T-helper 9 cell (primary cell): ENCODE measurements at places on chromosomes 7 and 10.

DNA sequence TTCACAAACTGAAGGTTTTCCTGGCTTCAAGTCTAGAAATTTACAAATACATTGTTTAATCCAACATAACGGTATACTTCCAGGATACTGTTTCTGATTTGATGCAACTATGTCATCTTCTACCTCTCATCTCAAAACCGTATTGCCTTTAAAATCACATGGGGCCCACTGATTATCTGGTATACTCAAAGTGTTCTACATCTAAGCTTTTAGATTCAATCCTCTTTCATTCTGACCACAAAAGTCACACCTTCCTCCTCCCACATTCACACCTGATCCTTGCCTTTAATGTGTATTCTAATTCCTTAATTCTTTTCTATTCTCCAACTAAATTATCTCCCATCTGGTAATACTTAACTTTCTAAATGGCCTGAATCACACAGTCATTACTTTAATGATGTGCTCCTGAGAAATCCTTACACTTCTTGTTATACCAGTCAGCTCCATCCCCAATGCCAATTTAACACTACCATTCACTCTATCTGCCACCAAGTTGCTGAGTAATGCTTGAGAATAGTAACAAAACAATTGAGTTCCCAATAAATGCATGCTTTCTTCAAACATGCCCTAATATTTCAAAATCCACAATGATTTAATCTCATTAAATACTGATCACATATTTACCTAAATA, 13.0 kb downstream of the ATAD1 start:
- no peak for DNase-seq

DNA sequence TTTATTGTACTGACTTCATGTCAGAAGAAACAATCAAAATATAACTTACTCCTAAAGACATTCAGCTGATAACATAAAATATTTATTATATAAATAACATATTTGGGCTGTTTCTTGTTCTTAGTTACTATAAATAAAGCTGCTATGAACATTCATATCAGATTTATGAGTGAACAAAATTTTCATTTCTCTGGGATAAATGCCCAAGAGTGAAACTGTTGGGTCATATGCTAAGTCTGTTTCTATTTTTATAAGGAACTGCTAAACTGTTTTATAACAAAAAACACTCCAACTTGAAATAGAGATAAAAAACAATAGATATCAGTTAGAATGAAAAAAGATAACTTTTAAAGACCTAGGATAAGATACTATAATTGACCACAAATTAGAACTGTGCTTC, 26.5 kb upstream of the CC2D2B start:
- no peak for DNase-seq

DNA sequence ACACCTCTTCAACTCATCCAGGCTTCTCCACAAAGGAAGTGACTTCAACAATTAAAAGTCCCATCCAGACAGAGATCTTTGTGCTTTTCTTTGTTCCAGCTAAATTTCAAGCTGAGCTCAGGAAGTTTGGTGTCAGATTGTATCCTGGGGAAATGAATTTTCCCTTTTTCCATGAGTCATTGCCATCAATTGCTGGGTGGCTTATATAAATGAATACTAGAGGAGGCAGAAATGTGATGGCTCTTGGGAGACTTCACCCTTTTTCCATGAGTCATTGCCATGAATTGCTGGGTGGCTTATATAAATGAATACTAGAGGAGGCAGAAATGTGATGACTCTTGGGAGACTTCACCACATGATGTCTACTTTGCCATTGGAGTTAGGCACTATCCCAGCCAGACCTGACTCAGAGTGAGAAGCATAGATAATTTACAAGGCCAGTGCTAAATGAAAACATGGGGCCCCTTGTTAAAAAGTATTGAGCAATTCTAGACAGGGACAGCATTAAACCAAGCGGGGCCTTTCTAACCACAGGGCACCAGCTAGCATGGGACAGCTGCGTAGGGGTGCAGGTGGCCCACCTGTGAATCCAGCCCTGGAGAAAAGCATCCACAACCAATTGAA, 339.2 kb upstream of the PODXL start:
- DNase-seq, result no peak

DNA sequence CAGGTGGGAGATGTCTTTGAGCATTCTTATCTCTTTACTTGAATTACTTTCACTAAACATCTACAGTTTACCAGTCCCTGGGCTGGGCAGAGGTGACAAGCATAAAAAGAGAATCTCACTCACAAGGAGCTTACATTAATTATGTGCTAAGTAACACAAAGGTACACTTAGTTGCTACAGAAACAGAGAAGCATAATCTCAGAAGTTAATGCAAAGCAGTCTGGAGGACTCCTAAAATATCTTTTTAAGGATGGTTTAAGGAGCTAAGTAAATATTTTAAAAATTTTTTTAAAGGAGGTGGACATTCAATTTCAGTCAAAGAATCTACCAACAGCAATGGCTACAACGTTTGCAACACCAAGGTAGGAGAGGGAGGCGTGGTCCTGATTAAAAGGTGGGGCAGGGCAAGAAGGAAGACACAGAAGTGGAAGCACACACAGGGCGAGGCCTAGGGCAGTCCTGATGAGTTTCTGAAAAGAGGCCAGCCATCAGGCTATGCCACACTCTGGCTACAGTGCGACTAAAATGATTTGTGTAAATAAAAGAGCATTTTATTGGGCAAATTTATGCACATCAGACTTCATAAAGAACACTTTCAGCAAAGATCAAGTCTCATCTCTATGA, 5.3 kb downstream of the LARP4B start:
- no peak for DNase-seq

DNA sequence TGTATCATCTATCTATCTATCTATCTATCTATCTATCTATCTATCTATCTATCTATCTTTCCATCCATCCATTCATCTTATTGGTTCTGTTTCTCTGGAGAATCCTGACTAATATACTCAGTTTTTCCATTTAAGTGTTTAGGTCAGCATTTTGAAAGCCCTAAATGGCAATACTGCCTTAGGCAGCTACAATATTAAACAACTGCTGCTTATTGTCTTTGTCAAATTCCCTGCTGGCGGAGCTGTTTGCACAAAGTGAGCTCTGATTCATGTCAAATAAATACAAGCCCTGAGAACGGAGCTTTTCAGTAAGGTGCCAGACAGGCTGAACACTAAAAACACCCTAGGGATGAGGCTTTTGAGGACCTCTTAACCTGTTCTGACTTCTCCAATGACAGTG, 7.1 kb upstream of the KLHL7 start:
- DNase-seq, result no peak

GRCh38 chr7:154627646-154628290, 375.2 kb downstream of the PAXIP1 start:
- DNase-seq, result no peak

- no peak for DNase-seq
These were observed 51.7 kb upstream of the PPIF start for GRCh38 chr10:79295563-79295962.

DNA sequence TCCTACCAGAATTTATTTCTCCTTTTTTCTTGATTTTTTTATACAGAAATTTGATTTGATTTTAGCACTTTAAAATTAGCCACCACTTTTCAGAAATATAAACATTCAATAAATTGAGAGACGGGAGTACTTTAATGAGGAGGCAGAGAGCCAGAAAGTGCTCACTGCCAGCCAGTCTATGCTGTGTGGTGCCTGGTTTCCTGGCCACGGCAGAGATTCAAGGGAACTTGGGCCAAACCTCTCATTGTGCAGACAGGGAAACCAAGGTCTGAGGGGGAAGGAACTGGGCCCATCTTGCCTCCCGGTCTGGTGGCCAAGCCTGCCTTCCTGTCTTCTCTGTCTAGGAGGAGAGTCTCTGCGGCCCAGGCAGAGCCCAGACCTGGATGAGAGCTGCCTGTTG, 25.9 kb downstream of the ADAMTS14 start:
- DNase-seq, result no peak

DNA sequence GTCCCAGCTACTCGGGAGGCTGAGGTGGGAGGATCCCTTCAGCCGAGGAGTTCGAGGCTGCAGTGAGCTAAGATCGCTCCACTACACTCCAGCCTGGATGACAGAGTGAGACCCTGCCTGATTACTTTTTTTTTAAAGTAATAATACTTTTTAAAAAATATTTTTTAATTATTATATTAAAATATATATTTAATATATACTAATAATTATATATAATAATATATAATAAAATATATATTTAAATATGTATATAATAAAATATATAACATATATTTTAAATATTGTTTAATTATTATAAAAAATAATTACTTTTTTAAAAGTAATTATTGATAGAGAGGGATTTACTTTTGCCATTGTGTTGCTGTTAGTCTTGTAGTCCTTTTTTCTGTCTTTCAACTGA, 169.2 kb downstream of the GALNT17 start:
- DNase-seq, result no peak

GRCh38 chr7:7972922-7973594, 4.5 kb downstream of the GLCCI1 start:
- DNase-seq, result no peak

GRCh38 chr7:129332254-129333035, 101.8 kb upstream of the STRIP2 start:
- no peak for DNase-seq

DNA sequence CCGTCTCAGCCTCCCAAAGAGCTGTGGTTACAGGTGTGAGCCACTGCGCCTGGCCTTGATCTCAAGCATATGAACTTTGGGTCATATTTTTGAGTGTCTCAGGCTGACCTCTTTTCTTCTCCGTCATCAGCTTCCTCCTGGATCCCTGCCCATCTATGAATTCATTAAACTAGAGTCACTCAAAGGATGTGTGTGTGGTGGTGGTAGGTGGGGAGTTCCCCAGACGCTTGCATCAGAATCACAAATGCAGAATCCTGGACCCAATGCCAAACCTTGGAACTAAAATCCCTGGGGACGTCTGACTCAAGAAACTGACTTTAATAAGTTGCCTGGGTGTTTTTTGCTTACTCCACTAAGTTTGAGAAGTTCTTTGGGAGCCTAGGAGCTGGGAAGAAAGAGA, 6.7 kb upstream of the CREB5 start:
- no peak for DNase-seq

DNA sequence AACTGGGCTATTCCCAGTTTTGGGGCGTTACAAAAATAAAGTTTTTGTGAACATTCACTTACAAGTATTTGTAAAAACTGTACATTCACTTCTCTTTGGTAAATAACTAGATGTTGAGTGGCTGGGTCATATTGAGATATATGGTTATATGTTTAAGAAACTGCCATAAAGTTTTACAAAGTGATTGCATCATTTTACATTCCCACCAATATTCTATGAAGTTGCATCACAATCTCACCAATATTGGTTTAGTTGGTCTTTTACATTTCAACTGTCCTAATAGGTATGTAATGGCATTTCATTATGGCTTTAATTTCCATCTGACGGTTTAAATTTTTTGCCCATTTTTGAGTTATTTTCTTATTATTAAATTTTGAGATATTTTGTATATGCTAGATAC, 251.7 kb upstream of the GNAI1 start:
- no peak for DNase-seq

DNA sequence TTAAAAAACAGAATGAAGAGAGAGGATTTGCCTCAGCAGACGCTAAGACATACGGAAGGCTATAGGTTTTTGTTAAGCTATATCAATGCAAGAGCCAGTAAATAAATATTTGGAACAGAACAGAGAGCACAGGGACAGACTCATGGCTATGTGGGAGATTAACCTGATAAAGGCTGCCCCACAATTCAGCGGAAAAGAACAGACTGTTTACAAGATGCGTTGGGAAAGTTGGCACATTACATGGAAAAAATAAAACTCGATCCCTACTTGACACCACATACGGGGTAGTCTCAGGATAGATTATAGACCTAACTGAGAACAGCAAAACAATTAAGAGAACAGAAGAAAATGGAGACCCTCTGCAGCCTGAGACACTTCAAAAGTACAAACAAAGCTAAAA, 10.8 kb downstream of the KCNH2 start:
- DNase-seq, result no peak

DNA sequence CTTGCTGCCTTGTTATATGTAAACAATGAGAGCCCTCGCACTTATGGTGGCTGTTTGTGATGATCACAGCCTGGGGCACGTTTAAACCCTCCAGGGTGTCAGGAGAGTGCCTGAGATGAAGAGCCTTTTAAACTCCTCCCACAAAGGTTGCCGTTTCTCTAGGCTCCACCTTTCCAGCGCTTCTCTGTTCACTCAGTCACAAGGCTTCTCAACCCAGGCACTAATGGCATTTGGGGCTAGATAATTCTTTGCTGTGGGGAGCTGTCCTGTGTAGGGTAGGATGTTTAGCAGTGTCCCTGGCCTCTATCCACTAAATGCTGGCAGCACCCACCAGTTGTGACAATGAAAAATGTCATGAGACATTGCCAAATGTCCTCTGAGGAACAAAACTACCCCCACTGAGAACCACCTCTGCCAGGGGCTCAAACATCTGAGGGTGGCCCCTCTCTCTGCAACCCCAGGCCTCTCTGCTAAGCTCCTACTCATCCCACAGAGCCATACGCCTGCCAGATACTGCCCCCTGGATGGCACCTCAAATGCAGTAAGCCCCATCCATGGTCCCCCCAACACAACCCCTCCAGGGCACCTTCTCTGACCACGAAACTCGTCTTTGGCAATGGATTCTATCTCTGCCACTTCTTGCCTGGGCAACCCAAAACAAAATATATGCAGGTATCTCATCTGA, 144.3 kb upstream of the ZMIZ1 start:
- no peak for DNase-seq

GRCh38 chr10:8455181-8455580, 400.7 kb downstream of the GATA3 start:
- DNase-seq, result no peak
